Pericardium fibroblast (primary cell): ENCODE measurements at places on chromosomes 7 and 10. TPM values are rescaled to one million over a fixed set of nuclear protein-coding genes. Genes with fewer than 3 reads are reported as not detected.

The RAMP3 gene
- total RNA-seq: not detected in 2 replicates

The MAGI2 gene
- total RNA-seq: 4.0 and 6.3 TPM in 2 replicates

The SPDYE2 gene
- not detected in 2 replicates for total RNA-seq

The NPC1L1 gene
- total RNA-seq: not detected in 2 replicates

The CDHR1 gene
- 0.26 and 0.35 TPM in 2 replicates for total RNA-seq

The PPP1R3A gene
- total RNA-seq: not detected in 2 replicates

The ATP6V0A4 gene
- total RNA-seq: 0.58 TPM in 1 of 2 replicates, not detected in the other

The GARIN1A gene
- 0.23 and 0.51 TPM in 2 replicates for total RNA-seq

The MBLAC1 gene
- 3.1 and 3.2 TPM in 2 replicates for total RNA-seq

The ADCYAP1R1 gene
- not detected in 2 replicates for total RNA-seq

The VIPR2 gene
- total RNA-seq: not detected in 2 replicates

The OR6V1 gene
- total RNA-seq: not detected in 2 replicates

The PRPS1L1 gene
- not detected in 2 replicates for total RNA-seq

The BHLHA15 gene
- total RNA-seq: 0.26 and 0.70 TPM in 2 replicates

The LIPN gene
- not detected in 2 replicates for total RNA-seq
